A549 (cell line): ENCODE measurements at places on chromosomes 2 and 18.

DNA sequence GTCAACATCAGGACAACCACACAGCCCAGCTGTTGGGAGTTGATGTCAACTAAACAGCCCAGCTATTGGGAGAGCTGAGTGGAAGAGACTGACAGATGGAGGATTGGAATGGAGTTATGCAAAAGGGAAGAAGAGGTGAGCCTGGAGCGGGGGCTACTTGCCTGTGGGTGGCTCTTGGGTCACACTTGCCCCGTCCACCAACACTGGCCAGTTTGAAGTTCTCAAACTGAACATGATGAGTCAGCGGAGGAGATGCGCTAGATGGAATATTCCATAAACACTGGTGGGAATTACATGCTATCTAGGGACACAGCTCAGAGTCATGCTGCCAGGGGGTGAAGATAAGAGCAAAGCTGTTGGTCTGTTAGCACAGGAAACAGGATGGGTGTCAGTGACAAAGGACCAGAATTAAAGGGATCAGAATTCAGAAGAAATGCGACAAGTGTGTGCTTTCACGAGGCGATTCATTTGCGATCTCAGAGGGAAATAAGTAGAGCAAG, 33.2 kb upstream of the AGAP1 start:
- DNase-seq: no peak

GRCh38 chr2:40032650-40033319, 253.7 kb upstream of the THUMPD2 start:
- no peak for DNase-seq

DNA sequence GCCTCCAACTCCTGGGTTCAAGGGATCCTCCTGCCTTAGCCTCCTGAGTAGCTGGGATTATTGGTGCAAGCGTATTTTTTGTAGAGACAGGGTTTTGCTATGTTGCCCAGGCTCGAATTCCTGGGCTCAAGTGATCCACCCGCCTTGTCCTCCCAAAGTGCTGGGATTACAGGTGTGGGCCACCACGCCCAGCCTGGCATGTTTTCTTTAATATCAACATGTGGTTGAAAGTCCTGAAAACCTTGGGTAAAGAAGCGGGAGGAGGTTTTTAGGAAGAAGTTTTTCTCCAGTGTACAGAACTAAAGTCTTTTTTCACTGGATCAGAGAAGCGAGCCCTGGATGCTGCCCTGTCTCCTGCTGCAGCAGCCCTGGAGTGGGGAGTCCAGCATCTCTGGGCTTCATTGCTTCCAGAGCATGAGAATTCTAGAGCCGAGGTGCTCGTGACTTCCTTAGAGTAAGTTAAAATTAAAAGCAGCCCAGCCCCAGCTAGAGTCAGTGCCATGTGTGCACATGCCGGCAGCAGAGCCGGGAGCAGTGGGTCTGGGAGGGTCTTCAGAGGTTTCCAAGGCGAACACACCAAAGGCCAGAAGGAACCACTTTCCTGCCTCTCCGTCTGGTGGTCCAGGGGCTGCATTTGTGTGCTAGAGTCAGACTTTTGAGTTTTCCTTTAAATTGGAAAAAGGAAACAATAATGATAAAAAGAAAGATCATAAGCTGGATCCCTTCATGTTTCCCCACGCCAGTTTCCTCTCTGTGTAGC, 31.2 kb downstream of the ITGB1BP1 start:
- no peak for DNase-seq

DNA sequence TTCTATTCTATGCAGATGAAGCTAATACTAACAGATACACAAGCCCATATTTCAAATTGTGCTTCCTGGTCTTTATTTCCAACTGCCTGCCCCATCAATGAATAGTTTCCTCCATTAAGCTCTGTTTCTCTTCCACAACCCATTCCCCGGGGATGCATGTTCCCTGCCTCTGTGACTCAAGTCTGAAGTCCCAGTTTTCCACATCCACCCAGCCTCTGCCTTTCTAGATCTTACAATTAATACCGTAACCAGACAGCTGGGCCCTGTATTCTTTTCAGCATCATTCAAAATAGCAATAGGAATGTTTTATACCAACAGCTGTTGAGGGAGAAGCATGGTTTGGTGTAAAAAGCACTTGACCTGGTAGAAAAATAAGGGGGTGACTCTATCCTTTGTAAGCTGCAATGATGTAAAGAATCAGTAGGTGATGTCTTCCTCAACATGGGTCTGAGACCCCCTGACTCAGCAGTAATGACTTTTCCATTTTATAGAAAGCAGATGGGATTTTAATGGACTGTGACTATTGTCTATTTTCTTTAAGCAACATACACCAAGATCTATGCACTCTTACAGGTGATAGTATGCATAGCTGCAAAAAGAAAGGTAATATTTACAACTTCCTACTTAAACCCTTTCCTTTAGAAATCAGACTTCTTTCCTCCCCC, 46.1 kb upstream of the DAPL1 start:
- DNase-seq: no peak

DNA sequence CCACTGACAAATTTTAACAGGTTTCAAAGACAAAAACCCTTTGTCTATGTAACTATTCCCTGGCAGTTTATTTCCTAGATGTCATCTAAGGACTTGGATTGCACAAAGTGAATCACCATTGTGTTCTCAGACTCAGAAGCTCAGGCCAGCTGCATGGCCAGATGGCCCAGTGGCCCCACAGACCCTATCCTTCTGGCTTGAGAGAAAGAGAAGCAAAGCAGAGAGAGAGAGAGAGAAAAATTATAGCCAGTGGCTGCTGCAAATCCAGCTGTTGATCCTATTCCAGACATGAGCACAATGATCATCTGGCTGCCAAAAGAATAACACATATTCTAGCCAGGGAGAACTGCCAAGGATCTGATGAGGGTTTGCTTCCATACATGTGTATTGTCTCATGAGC, 25.8 kb downstream of the CTLA4 start:
- DNase-seq: no peak

DNA sequence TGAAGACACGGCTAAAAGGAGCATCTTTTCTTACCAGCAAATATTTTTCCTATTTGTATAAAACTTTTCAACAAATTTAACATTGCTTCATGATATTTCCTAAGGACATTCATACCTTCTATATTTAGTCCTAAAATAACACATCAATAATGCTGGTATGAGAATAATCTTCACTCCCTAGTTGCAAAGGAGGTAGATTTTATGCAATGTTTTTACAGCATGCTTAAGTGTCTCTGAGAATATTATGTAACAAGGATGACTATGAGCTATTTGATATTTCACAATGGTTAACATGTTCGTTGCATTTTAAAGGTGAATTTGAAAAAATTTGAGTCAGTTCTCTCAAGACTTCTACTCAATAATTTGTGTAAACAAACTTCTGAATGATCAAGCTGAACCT, 506.7 kb downstream of the NUP35 start:
- no peak for DNase-seq

DNA sequence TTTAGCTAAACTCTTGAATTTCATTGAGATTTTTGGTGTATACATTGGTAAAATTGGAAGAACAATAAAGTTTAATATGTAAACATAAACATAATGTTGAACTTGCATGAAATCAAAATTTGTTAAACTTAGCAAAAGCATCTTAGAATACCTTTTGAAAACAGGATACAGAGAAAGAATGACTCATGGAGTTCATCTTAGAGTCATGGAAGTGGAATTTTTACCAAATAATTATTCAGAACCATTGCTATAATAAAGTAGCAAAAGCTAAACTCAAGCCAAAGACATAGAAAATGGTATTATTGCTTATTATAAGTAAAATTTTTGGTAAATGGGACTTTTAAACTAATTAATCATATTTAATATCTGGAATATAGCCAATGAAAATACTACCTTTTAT, 841.6 kb upstream of the SLC39A10 start:
- no peak for DNase-seq

DNA sequence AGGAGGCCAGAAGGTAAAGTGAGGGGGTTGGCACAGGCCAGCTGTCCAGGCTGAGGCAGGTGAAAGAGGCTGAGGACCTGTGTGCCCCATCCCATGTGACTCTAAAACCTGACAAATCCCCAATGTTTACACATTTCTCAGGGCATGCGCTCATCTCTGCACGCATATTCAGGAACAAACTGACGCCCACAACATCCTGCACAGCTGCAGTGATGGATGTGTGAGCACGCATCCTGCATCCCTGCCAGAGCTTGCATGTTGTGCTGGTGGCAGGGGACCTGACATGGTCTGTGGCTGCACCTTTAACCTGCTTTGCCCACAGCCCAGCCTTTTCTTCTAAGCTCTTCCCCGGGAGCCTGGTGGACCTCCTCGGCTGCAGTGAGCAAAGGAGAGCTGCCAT, 83.1 kb downstream of the FBXO15 start:
- no peak for DNase-seq

GRCh38 chr18:59311631-59312030, 6.8 kb downstream of the CPLX4 start:
- no peak for DNase-seq

DNA sequence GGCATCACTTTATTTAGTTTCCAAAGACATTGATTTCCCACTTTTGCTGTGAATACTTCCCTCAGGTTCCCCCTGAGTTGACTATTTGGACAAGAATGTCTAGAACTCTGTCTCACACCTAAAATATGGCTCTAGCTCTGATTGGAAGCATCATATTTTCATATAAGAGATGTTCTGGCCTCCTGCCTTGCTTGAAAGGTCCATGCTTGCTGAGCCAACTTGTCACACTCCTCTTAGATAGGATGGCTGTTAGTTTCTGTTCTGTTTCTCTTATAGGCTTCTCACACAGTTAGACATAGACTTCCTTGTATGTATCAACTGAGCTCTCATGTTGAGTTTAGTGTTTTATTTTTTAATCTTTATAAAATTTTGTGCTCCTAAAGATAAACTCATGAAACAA, 87.1 kb downstream of the CNTNAP5 start:
- DNase-seq: no peak

GRCh38 chr2:54360055-54360792, 95.9 kb upstream of the SPTBN1 start:
- no peak for DNase-seq

DNA sequence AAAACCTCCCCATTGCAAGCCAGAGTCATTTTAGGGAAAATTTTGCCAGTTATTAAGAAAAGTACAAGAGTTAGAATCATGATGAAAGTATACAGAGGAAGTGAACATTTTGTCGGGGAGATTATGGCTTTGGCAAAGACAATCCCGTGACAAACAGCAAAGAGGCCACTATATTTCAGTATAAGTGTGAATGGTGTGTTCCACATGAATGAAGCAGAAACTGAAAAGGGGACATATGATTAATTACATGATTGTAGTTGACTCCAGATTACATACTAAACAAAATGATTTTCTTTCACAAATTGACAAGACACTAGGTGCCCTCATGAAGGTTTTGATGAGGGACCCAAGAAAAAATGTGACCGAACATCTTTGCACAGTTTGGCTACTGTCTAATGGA, 42.0 kb downstream of the SP140 start:
- DNase-seq: no peak

GRCh38 chr2:241862775-241863535, 4.3 kb upstream of the PDCD1 start:
- no peak for DNase-seq

- no peak for DNase-seq
These were observed 19.4 kb upstream of the KIF1A start for GRCh38 chr2:240839152-240840143.

- peak; percentile 45 for DNase-seq
These were observed 543.0 kb upstream of the TNP1 start for GRCh38 chr2:217402761-217403383.

- peak; percentile 3 for DNase-seq
These were observed 223.0 kb downstream of the UBE2E3 start for GRCh38 chr2:181203412-181203811.

GRCh38 chr2:112727276-112728028, 6.6 kb downstream of the NT5DC4 start:
- no peak for DNase-seq

- no peak for DNase-seq
These were observed 18.0 kb downstream of the HJURP start for GRCh38 chr2:233836359-233836758.

- DNase-seq: no peak
These were observed 166.7 kb downstream of the NCK2 start for GRCh38 chr2:105911425-105911824.

GRCh38 chr2:11370377-11371091, 26.1 kb upstream of the ROCK2 start:
- peak; percentile 77 for DNase-seq

DNA sequence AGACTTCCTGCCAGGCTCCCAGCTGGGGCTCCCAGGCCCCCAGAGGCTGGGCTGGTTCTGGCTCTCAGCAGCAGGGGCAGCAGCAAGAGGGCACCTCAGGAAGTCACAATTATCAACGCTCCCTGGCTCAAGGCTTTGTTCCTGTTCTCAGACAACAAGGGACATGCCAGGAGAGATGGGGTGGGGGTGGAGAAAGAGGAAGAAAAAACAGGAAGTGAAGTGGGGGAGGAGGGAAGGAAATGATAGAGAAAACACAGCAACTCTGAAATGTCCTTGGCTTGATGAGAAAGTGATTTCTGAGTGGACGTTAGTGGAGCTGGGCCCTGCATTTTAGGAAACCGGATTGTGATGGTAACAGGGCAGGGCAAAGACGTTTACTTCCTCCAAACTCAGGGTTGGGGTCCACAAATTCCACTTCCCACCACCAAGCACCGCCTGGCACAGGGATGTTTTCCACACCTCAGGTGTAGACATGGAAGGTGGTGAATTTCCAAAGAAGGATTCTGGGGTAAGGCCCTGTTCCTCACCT, 40.4 kb downstream of the CYRIA start:
- DNase-seq: no peak

DNA sequence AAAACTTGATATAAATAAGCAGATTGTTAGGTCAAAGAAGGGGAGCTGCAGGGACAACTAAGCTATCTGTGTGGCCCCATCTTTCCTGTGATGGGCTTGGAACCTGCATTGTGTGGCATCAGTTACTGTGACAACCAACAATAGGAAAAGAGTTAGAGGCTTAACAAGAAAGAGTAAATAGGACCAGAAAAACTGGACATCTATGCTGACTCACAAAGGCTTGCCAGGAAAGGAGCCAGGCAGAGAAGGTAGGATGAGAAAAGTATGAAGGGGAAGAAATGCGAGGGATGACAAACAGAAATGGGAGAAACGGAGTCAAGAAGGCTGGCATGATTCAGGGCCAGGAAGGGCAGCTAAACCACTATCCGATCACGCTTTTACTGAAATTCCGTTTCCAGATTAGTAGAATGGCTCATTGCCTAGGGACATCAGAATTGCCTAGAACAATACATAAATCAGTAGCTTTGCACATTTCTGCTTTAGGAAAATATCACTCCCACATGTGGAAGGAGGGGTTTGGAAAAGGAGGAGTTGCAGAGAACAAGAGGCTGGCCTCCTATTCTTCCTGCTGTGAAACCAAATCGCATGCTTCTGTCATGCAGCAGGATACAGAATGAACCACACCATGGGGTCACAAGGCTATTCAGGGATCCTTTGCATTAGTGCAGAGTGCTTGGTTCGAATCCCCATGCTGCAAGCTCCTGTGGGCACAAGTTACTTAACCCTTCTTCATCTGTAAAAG, 7.3 kb downstream of the PLA2R1 start:
- DNase-seq: no peak
